ENCODE measurements at places on chromosomes 7 and 10.

DNA sequence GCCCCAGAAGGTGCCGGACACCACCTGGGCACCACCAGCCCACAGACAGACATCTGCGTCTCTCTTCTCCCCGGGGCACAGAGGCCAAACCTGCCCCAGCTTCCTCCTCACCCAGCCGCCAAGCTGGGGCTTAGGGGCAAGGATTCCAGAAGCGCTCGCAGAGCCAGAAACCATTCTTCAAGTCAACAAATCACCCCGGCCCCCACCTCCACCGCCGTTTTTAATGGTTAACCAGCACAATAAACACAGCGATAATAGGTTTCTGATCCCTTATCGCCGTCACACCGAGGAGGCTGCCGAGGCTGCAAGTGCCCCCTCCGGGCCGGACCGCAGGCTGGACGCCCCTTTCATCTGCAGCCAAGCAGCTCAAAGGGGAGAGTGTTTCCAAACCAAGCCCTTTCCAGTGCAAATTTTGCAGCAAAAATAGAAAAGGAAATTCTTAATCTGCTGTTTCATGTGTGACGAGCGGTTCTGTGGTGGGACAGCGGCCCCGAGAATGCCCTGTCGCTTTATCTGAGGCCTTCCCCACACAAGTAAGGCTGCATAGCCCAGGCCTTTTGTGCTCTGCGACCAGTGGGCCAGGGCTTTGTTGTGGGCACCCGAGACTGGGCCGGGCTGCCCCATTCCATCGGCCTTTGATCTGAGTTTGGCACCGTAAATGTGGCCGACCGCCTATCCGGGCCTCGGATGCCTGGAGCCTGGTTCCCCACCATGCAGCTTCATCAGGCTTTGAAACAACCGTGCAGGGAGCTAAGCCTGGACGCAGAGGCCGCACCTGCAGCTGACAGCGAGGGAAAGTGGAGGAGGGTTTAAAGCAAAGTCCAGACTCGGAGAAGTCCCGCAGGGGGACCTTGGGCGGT lies 83.2 kb downstream of the FOXL3 start:
- DNase-seq, result no peak

- no peak for DNase-seq
These were observed 4.1 kb upstream of the MMD2 start for GRCh38 chr7:4962872-4963775.

GRCh38 chr10:6694447-6695140 lies 114.5 kb upstream of the PRKCQ start:
- no peak for DNase-seq

- no peak for DNase-seq
These were observed 15.4 kb downstream of the AQP1 start for GRCh38 chr7:30927040-30927439.

DNA sequence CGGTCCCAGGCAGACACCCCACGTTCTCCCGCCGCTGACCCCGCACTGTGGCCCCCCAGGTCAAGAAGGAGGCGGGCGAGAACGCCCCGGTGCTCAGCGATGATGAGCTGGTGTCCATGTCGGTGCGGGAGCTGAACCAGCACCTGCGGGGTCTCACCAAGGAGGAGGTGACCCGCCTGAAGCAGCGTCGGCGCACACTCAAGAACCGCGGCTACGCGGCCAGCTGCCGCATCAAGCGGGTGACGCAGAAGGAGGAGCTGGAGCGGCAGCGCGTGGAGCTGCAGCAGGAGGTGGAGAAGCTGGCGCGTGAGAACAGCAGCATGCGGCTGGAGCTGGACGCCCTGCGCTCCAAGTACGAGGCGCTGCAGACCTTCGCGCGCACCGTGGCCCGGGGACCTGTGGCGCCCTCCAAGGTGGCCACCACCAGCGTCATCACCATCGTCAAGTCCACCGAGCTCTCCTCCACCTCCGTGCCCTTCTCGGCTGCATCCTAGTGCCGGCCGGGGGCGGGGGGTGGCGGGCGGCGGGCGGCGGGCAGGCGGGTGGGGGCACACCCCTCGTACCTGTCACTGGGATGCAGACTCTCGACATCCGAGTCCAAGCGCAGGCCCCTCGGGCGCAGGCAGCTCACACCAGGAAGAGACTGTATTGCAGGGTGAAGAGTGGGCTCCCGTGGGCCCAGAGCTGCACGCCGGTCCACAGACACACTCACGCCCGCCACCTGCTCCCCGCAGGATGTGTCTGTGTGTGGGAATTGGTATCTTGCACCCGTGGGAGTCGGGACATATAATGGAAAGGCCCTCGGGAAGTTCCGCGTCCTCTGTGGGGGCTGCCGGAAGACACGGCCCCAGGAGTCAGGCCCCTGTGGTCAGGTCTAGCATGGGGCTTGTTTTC lies 9.6 kb downstream of the MAFK start:
- no peak for DNase-seq

DNA sequence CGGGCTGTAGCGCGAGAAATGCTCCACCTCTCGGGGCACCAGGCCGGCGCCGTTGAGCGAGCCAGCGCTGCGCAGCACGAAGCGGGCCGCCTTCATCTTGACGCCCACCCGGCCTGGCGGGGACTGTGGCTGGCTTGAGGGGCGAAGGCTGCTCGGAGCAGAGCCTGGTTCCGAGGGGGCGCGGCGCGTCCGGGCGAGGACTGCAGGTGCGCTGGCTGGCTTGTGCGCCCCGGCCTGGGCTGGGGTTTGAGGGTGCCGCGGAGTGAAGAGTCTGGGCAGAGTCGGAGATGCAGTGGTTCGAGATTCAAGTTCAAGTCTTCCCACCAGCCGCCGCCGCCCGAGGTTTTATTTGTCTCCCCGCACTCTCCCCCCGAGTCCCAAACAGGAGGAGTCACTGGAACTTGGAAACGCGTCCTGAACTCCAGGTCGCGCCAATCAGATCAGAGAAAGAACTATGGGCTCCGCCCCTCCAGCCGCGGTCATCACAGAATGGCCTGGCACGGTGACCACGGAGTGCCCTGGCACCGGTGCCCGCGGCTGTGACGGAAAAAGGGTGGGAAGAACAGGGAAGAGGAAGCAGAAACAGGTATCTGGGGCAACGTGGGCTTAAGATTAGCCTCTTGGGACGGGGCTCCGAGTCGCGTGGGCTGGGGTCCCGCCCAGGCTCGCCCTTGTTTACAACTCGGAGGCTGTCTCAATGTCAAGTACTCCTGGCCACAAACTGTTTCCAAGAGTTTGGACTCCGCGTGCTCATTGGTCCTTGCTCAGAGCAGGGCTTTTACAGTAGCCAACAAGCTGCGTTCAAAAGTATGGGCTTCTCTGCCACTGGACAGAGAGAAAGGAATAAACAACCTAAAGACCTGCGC lies at the start of gene PDK4:
Gene PDK4, minus strand, starts transcription at position 319 of the 866 bp plus-strand sequence. Its CDS starts 223 bp downstream, at position 96.
- peak; percentile 90 for DNase-seq

DNA sequence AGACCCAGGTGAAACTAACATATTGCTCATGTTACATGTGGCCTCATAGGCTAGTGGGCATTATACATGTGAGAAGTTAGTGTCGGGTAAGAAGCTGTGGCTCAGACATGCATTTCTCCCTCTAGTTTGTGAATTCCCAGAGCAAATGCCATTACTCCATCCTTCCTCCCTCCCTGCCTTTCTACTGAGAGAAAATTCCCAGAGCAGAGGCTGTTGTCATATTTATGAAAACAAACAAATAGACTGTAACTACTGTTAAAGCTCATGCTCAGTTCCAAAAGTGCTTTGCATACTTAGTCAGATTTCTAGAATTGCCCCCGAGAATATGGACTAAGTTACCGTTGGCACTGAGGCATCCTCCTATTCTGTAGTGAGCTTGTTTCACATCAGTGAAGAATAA lies 29.0 kb downstream of the ZNRF2 start:
- DNase-seq, result no peak

- DNase-seq, result no peak
These were observed 187.1 kb downstream of the ADARB2 start for GRCh38 chr10:1550291-1550595.

GRCh38 chr7:130740606-130741005 lies 6.6 kb upstream of the KLF14 start:
- DNase-seq, result no peak

DNA sequence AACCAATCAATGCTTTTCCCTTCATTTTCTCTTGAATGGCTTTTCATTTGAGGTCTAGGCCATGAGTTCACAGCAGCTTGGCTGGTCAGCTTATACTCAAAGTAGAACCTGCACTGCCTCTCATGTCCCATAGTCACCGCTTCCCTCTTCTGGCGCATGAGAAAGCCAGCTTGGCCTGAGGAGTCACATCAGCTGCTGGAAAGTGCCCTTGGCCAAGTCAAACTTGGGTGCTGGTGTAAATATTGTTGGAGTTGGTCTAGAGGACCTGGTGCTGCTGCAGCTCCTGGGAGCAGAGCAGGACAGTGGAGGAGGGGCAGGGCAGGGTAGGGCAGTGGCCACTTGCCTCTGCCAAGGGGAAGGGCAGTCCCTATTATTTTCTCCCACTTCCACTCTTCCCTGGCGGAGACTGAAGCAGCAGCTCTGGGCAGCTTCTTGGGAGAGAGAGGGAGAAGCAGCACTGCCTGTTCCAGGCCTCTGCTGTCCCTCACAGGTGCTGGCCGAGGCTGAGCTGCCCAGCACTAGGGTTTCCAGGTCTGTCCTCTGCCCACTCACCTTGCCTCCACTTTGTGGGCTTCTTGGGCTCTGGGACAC lies 12.8 kb downstream of the UBE2D4 start:
- DNase-seq, result no peak

DNA sequence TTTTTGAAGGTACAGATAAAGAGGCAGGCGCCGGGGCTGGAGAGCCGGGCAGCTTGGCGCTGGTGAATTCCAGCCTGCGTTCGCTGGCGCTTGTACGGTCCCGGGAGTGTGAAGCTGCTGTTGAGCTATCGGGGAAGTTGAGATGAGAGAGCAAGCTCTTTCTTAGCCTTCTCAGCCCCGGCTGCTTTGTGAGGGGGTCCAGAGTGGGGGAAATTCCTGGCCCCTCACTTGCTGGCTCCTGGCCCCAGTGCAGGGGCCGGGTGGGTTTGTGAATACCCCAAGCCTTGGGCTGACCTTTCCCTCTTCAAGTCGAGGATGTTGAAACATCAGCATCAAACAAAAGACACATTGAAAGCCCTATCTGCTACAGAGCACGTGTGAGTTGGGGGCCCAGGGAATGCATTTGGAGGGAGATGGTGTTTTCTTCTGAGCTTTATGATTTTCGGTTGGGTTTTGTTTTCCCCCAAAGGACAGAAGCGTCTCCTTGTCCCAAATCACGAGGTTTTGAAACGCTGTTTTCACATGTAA lies 2.7 kb downstream of the ZMIZ1 start:
- no peak for DNase-seq

DNA sequence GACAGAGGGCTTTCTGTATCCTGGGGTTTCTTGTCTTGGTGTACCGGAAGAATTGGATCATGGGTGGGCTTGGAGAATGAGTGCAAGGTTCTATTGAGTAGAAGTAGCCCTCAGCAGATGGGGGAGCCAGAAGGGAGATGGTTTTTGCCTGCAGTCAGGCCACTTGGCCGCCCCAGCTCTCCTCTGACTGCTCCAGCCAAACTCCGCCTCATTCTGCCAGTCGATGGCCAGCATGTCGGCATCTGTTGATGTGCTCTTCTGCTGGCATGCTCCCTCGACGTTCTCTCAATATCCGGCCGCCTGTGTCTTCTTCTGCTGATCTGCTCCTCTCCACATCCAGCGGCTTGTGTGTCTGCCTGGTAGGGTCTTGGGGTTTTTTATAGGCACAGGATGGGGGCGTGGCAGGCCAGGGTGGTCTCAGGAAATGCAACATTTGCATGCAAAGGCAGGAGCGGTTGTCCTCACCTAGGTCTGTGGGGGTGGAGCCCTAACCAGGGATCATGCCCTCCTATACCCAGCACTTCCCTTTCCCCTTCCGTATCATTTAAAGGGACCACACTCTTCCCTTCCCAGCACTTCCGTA lies 40.2 kb upstream of the TNS3 start:
- DNase-seq, result no peak

- peak; percentile 25 for DNase-seq
These were observed 682.7 kb upstream of the IGFBP3 start for GRCh38 chr7:46603780-46604179.

GRCh38 chr7:104862719-104863118 lies 151.3 kb upstream of the KMT2E start:
- DNase-seq, result no peak

GRCh38 chr7:111853201-111853990 lies 291.1 kb upstream of the IMMP2L start:
- no peak for DNase-seq

DNA sequence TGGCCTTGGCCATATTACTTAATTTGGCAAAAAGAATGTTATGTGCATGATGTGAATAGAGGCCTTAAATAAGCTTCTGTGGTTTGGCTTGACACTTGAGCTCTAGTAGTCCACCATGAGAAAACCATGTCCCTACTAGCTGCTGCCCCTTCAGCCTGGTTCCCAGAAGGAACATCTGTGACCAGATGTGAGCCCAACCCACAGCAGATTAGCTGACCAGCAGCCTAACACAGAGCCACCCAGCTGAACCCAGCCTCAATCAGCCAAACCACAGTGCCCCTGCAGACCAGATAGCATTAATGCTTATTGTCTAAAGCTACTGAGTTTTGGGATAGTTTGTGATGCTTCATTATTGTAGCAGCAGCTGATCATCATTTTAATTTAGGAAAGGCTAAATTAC lies 16.6 kb downstream of the JAZF1 start:
- DNase-seq, result no peak

GRCh38 chr7:83852136-83852535 lies 203.2 kb upstream of the SEMA3E start:
- no peak for DNase-seq

GRCh38 chr10:15222511-15222910 lies 54.0 kb upstream of the NMT2 start:
- no peak for DNase-seq

- no peak for DNase-seq
These were observed 23.7 kb upstream of the ITGB1 start for GRCh38 chr10:32981760-32982159.

DNA sequence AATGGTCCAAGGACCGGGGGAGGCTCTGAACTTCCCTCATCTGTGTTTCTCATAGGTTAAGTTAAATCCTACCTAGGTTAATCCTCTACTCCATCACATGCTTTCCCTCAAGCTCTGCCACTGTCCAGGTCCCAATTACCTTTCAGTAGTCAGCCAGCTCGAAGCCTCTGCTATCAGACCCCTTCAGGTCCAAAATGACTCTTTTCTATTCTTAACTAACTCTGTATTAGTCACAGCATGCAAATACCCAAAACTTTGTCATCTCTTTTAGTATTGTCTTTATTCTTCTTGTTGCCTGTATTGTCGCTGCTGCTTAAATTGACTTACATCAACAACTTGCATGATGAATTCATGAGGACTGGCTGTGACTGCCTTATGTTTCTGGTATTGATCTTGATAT lies 15.3 kb downstream of the PPP1R17 start:
- DNase-seq, result no peak

DNA sequence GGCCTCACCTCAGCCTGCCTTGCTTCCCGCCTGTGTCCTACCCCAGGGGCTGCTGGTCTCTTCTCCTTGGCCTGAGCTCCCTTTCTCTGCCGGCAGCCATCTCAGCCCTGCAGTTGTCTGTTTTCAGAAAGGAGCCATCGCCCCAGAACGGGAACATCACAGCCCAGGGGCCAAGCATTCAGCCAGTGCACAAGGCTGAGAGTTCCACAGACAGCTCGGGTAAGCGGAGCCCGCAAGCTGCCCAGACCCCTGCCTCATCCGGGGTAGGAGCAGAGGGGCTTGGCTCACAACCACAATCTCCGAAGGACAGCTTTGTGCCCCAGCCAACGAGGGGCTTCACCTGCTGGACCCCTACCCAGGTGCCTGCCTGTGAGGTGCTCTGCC lies 5.3 kb upstream of the DEPP1 start:
- no peak for DNase-seq

GRCh38 chr10:96243296-96243695 lies 28.1 kb downstream of the BLNK start:
- DNase-seq, result no peak

Data from hindlimb muscle (tissue), 1 donor.